Skin of body (tissue), 3 donors: ENCODE measurements at places on chromosomes 16 and 17. TPM values are rescaled to one million over a fixed set of nuclear protein-coding genes. Genes with fewer than 3 reads are reported as not detected.

The CHD9NB gene
- 3.6 TPM for total RNA-seq

DNA sequence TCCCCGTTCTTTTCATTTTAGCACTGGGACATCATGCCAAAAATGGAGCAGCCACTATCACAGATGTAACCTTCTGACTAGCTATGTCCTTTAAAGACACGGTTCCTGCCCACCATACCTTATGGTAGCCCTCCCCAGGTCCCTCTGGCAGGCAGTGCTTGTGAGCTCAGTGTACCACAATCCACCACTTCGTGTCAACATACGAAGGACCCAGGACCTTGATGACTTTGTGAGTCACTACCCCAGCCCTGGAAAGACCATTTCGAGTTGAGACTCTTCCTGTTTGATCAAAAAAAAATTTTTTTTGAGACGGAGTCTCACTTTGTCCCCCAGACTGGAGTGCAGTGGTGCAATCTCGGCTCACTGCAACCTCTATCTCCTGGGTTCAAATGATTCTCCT lies 21.0 kb upstream of the FLCN start:
- DNase-seq: no peak

The HID1 gene
- 4.0 TPM for total RNA-seq

DNA sequence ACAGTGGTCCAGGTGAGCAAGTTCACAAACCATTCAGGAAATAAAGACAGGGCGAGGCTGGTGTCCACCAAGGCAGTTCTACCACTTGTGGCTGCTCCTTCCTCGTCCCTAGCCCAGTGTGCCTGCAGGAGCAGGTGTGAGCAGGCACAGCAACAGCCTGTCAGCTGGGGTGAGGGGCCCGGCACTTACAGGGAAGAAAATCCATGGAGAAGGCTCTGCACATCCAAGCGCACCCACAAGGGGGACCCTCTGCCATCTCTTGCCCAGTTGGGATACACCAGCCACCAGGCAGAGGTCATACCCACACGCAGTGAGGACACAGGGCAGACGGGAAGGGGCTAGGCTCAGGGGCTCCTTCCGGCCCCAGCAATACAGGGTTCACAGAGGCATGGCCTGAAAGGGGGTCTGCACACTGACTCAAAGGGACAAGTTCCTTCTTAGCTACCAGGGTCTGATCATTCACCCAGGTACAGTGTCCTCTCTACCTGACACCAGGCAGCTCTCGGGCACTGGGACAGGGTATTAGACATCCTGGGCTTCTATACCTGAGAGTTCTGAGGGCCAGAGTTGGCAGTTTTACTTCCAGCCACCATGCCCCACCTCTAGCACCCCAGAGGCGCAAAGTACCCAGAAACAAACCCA lies 27.0 kb downstream of the CDIP1 start:
- DNase-seq: no peak

DNA sequence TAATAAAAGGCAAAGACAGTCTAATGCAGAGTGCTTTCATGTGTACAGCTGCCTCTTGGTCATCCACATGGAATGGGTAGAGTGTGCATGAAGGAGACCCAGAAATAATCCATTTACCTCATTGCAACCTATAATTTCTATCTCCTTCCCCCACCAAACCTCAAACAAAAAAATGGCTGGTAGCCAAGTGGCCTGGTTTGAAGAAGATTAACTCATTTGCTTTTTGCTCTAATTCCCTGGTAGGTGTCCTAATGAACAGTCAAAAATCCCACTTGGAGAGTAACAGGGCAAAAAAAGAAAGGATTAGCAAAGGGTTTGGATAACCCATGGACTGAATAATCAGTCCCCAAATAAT lies 13.0 kb upstream of the LYRM9 start:
- DNase-seq: no peak

GRCh38 chr17:660453-660852 lies 54.2 kb downstream of the VPS53 start:
- DNase-seq: no peak

DNA sequence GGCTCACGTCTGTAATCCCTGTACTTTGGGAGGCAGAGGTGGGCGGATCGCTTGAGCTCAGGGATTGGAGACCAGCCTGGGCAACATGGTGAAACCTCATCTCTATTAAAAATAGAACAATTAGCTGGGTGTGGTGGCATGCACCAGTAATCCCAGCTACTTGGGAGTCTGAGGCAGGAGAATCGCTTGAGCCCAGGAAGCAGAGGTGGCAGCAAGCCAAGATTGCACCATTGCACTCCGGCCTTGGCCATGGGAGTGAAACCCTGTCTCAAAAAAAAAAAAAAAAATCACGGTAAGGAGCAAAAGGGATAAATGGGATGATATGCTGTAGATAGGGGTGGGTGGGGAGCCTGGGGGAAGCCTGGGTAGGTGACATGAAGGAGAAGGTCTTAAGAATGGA lies 20.4 kb upstream of the TMEM98 start:
- no peak for DNase-seq

GRCh38 chr16:11986521-11987057 lies 10.1 kb downstream of the SNX29 start:
- DNase-seq: no peak

DNA sequence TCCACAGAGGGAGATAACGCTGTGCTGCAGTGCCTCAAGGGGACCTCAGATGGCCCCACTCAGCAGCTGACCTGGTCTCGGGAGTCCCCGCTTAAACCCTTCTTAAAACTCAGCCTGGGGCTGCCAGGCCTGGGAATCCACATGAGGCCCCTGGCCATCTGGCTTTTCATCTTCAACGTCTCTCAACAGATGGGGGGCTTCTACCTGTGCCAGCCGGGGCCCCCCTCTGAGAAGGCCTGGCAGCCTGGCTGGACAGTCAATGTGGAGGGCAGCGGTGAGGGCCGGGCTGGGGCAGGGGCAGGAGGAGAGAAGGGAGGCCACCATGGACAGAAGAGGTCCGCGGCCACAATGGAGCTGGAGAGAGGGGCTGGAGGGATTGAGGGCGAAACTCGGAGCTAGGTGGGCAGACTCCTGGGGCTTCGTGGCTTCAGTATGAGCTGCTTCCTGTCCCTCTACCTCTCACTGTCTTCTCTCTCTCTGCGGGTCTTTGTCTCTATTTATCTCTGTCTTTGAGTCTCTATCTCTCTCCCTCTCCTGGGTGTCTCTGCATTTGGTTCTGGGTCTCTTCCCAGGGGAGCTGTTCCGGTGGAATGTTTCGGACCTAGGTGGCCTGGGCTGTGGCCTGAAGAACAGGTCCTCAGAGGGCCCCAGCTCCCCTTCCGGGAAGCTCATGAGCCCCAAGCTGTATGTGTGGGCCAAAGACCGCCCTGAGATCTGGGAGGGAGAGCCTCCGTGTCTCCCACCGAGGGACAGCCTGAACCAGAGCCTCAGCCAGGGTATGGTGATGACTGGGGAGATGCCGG lies 769 bp downstream of the CD19 start:
- DNase-seq: no peak

GRCh38 chr17:6588165-6588564 lies 31.8 kb upstream of the PITPNM3 start:
- DNase-seq: no peak

GRCh38 chr16:29686740-29687332 lies 7.9 kb downstream of the QPRT start:
- no peak for DNase-seq

DNA sequence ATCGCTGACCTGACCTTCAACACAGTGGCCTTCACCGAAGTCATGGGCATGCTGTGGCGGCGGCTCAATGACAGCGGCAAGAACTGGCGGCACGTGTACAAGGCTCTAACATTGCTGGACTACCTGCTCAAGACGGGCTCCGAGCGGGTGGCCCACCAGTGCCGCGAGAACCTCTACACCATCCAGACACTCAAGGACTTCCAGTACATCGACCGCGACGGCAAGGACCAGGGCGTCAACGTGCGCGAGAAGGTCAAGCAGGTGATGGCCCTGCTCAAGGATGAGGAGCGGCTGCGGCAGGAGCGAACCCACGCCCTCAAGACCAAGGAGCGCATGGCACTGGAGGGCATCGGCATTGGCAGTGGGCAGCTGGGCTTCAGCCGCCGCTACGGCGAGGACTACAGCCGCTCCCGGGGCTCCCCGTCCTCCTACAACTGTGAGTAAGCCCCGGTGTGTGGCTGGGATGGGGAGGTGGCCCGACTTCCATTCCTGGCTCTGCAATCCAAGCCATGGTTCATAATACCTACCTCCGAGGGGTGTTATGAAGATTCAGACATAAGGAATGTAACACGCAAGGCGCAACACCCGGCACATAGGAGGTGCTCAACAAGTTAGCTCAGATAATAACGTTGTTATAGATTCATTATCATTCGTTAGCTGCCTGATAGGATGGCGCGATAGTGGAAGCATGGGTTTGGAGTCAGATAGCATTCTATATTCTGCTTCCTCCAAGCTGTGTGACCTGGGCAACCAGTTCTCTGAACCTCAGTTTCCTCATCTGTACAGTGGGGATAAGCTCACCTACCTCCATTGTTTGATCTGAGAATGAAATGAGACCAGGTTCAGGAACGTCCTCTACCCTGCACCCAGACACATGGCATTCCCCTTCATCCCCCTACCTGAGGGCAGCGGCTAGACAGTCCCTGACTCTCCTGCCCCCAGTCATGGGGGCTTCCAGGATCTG lies 4.4 kb downstream of the EPN3 start:
- DNase-seq: no peak
